Stimulated activated CD4-positive, alpha-beta T cell treated with anti-CD3 and anti-CD28 coated beads, Interleukin-1b, Interleukin-23, amount 100 ng/mL, for 1 hour (primary cell): ENCODE measurements at places on chromosomes 12 and 14.

DNA sequence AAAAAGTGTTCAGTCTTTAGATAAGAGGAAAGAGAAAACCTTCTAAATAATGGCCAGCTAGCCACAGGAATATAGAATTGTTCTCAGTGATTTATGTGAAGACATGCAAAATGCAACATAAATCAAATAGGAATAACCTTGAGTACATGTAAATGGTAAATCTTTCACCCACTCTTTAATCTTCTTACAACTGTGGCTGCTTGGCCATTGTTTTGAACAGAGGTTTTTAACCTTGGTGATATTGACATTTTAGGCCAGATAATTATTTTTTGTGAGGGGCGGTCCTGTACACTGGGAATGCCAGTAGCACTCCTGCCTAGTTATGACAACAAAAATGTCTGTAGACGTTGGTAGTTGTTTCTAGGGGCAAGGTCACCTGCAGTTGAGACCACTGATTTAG lies 479.9 kb upstream of the NOVA1 start:
- no peak for DNase-seq

- DNase-seq: no peak
These were observed 4.2 kb upstream of the FOXJ2 start for GRCh38 chr12:8028267-8028666.

GRCh38 chr12:128843538-128843937 lies 9.7 kb upstream of the GLT1D1 start:
- no peak for DNase-seq

GRCh38 chr12:24083838-24084237 lies 134.4 kb upstream of the SOX5 start:
- DNase-seq: no peak

GRCh38 chr12:29455087-29455486 lies 42.4 kb downstream of the OVCH1 start:
- DNase-seq: no peak

DNA sequence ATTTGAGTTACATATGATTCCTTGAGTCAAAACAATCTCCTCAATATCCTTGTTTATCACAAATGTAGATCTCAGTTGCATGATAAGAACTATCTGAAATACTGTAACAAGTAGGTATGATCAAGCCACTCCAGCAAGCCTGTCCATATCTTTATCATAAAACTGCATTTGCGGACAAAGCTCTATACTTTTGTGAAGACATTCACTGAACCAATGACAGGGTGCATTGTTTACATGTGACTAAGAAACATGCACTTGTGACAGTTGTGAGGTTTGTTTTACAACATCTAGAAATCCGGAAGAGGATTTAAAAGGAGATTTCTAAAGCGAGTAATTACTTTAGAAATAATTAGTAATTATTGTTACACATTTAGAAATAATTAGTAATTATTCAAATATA lies 111.7 kb downstream of the PPP2R5E start:
- no peak for DNase-seq
